H1 (cell line): ENCODE measurements at places on chromosomes 4 and X. TPM values are rescaled to one million over a fixed set of nuclear protein-coding genes. Genes with fewer than 3 reads are reported as not detected.

Gene IGSF1
- total RNA-seq = 23.0 and 23.1 TPM in 2 replicates

Gene KLHL13
- 10.0 and 12.8 TPM in 2 replicates for total RNA-seq

Gene DRD5
- 0.11 TPM in 1 of 2 replicates, not detected in the other for total RNA-seq

- no peaks in the 10 kb centered on the region for H3K27me3 ChIP-seq
- H3K36me3 ChIP-seq = no peaks in the 10 kb centered on the region
- DNase-seq = no peak
- no peak overlapping the region for H3K4me3 ChIP-seq
- peaks cover 12% of the 10 kb centered on the region for H3K4me1 ChIP-seq
- H3K27ac ChIP-seq = no peak overlapping the region
Observed at GRCh38 chr4:98539299-98539698, 119.1 kb downstream of the TSPAN5 start.

DNA sequence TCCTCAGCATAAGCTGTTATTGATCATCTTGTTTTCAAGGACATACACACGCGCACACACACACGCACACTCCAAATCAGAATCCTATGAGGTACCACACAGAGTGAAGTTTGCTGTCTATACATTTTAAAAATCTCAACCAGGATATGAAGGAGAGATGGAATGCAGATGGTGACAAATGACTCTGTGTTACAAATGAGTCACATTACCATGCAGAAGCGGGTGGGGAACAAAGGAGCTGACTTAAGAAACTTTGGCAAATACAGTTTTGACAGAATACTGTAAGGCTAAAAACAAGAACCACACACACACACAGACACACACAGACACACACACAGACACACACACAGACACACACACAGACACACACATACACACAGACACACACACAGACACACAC is 81.7 kb downstream of the RELL1 start:
- H3K4me1 ChIP-seq = peaks cover 2% of the 10 kb centered on the region; the same call in 1 of the 2 replicates
- no peak overlapping the region for H3K4me3 ChIP-seq

DNA sequence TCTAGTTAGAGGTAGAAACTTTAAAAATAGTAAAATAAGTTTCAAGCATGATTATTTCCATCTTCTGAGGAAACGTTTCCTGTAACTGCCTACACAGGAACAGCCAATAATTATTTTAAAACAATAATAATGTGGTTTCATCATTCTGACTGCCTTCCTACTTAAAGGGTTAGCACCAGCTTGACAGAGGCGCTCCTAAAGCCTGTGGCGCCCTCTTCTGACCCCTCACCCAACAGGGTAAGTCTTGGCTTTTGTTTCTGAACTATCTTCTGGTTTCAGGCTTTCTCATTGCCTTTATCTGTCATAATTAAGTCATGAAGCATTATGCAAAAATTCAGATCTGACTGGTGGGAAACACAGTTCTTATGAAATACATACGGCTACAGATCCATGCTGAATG is 96.7 kb downstream of the ITM2A start:
- DNase-seq = peak; percentile 43
- H3K4me1 ChIP-seq = no peaks in the 10 kb centered on the region
- H3K27ac ChIP-seq = no peak overlapping the region
- no peak overlapping the region for H3K4me3 ChIP-seq
- H3K36me3 ChIP-seq = no peaks in the 10 kb centered on the region

DNA sequence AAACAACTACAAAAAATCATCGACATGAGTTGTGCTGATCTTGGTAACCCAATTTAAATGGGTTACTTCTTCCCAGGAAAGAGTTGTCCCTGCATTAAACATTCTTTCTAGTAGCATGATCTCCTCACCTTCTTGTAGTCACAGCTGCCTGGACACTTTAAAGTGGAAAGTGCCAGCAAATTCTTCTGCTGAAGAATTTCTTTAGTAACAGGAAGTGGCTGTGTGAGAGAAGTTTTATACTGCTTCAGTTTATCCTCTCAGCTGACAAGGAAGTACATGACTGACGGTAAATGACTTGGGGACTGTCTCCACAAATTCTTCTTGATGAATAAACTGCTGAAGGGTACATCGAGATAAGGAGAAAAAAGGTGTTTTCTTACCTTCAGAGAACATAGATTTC is 18.2 kb upstream of the TNIP3 start:
- no peak for DNase-seq
- no peaks in the 10 kb centered on the region for H3K27me3 ChIP-seq
- H3K4me3 ChIP-seq = no peak overlapping the region
- H3K4me1 ChIP-seq = no peaks in the 10 kb centered on the region

DNA sequence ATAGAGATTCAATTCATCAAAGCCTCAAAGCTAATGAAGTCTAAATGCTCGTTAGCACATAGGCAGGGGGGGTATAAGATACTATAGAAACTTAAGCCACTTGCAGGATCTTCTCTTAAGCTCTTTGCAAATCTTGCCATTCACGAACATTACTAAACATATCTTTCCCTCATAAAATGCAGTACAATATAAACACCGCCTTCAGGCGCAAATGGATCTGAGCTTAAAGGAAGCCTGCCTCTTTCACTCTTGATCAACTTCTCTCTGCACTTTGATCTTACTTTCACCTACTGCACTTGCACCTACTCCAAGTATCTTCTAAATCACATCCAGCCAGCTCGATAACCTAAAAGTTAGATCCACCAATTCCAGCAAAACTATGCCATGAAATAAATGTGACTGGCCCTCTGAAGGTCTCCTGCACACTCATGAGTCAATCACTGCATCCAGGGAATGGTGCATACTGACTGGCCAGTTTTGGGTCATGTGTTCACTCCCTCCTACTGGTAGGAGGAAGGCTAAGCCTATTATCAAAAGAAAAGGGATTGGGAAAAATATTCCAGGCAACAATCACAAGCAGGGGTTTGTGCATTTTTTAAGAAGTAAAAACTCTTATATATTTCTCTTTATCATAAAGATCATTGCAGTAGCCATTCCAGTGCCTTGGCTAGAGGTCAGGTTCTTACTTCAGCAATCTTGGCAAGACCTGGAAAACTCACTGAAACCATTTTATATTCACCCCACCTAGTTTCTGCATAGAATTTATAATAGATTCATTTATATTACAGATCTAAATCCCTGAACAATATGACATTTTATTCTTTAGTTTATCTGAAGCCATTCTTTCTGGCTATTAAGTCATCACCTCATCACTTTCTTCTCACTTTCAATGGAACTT is 222.0 kb downstream of the PPP3CA start:
- H3K27me3 ChIP-seq = no peaks in the 10 kb centered on the region
- H3K4me1 ChIP-seq = 0 out of 2 replicates have a peak, but pooled peaks cover 2% of the 10 kb centered on the region
- no peaks in the 10 kb centered on the region for H3K36me3 ChIP-seq
- H3K27ac ChIP-seq = no peak overlapping the region
- H3K4me3 ChIP-seq = no peak overlapping the region

GRCh38 chr4:177057186-177057585 is 252.5 kb upstream of the NEIL3 start:
- no peaks in the 10 kb centered on the region for H3K36me3 ChIP-seq
- DNase-seq = no peak
- H3K4me3 ChIP-seq = no peak overlapping the region
- H3K27me3 ChIP-seq = no peaks in the 10 kb centered on the region
- no peak overlapping the region for H3K27ac ChIP-seq

GRCh38 chr4:158302076-158302866 is 92.0 kb downstream of the TMEM144 start:
- no peak for DNase-seq
- no peaks in the 10 kb centered on the region for H3K36me3 ChIP-seq
